ENCODE measurements at places on chromosomes 11 and 22.

DNA sequence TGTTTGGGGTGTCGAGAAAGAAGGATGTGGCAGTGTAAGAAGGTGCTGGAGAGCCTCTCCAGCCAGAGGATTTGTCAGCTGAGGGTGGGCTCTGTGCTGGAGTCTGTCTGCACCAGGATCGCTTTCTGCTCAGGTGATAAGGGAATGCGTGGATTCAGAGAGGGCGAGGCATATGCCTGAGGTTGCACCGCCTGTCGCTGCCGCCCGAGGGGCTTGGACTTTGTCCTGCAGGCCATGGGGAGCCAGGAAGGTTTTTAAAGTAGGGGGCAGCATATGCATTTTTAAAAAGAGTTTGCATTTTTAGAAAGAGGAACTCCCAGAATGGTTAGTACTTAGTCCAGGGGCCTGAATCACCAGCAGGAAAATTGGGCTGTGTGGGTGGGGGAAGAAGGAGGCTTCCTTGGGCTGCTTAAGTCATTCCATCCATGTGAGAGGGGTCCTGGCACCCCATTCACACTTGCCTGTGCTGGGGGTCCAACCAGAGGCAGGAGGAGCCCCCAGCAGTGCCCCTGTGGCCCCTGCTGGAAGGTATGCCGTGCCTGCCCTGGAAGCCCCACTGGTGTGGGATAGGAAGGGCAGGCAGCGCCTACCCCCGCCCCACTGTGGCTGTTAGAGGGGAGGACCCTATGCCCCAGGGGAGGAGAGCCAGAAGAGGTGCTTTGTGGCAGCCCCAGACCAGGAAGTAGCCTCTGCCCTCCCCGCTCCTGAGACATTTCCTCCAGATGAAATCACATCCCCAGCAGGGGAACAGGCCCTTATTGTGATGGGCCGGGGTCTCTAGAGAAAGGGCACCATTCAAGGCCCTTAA, 35.8 kb upstream of the MYRF start:
- DNase-seq: no peak

GRCh38 chr22:39223091-39223710, 21.6 kb downstream of the PDGFB start:
- no peak for DNase-seq

DNA sequence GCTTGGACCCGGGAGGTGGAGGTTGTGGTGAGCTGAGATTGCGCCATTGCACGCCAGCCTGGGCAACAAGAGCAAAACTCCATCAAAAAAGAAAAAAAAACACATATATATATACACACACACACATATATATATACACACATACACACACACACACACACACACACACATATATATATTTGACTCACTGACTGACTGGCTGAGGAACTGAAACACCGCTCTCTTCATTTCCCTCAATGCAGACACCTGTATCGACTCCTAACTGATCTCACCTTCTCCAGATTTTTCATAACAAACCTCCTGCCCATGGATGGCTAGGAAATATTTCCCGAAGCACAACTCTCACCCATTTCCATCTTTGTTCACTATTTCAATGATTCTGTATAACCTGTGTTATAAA, 140.7 kb upstream of the ANO3 start:
- no peak for DNase-seq

GRCh38 chr22:33806191-33806590, 114.1 kb downstream of the LARGE1 start:
- no peak for DNase-seq

- DNase-seq: peak; percentile 79
Observed at GRCh38 chr11:102279641-102280170, 37.6 kb upstream of the BIRC3 start.

DNA sequence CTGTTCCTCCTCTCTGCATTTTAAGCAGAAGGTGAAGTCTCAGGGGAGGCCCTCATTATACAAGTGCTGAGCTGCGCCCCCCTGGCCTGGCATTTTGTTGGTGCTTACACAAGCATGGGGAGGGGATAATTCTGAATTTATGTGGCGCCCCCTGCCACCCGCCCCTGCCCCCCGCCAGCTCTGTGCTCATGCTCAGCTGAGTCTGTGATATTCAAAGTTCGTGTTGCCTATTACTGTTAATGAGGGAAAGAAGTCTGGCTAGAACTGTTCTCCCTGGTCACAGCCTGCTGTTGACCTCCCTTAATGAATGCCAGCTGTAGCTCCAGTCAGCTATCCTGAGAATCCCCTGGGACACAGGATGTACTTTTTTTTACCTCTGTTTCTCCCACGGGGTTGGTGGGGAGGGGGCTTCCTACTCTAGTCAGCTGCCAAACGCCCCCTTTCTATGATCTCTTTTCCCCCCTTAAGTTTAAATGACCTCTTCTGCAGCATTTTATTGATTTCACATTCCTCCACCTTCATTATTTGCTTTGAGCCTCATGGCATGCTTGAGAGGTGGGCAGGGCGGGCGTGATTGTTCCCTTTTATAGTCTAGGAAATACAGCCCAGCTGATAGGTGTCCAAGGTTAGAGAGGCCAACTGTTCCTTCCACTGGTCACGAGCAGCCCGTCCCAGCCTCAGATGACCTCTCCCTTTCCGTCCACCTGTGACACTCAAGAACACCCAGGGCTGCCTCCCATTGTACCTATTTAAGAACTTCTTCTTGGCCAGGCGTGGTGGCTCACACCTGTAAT, 12.2 kb downstream of the USP2 start:
- no peak for DNase-seq

GRCh38 chr22:31730344-31730711, 19.6 kb downstream of the PRR14L start:
- DNase-seq: no peak

- DNase-seq: no peak
Observed at GRCh38 chr11:13115380-13115675, 106.2 kb downstream of the RASSF10 start.

- peak; percentile 19 for DNase-seq
Observed at GRCh38 chr11:13358596-13359270, 81.1 kb downstream of the BMAL1 start.

DNA sequence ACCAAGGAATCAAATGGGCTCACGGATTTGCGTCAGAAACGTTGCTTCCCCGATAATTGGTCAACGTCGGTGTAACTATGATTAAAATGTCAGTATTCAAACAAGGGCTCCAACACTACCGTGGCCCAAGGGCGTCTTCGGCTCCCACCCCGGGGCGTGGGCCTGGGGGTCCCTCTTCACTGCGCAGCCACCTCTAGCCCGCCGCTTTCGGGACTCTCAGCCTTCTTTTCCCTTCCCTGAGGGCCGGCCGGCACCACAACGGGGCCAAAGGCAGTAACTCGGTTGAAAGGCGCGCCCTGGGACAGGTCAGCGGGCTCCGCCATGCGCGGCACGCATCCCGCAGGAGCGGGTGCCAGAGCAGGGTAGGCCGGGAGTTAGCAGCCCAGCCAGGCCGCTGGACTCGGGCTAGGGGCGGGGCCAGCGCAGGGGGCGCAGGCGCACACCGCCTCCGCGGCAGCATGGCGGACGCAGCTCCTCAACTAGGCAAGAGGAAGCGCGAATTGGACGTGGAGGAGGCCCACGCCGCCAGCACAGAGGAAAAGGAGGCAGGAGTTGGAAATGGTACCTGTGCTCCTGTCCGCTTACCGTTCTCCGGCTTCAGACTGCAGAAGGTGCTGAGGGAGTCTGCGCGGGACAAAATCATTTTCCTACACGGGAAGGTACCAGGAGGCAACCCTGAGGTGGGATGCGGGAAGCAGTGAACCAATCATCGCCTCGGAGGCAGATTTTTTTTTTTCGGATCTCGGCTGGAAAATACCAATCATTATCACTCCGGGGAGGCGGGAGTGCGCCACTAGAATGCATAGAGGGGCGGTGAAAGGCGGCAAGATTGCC, at the start of gene DCPS:
Gene DCPS, plus strand, starts transcription at position 438 of the 834 bp plus-strand sequence. Its CDS starts 21 bp downstream, at position 459.
- peak; percentile 92 for DNase-seq

- DNase-seq: no peak
Observed at GRCh38 chr11:107457205-107457557, 444 bp downstream of the CWF19L2 start.

DNA sequence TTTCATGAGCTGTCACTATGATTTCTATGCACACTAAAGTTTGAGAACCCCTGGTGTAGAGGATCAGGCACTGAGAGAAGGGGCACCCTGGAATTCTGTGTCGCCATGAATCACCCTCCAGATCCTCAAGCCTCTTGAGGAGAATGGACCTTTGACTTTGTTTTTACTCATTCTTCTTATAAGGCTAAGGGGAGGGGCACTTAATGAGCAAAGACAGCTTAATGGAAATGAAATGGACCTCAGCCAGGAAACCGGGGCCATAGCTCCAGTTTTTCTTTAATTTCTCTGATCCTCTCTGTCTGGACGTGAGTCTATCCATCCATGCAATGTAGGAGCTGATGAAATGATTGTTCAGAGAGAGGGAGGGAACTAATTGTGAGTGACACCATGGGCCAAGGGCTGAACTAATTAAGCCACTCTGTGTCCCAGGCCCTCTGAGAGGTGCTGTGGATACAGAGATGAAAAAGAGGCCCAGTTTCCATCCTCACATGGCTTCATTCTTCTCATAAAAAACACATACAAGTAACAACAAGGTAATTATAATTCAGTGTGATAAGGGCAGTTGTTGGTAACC, 32.8 kb downstream of the OR2AT4 start:
- DNase-seq: no peak

DNA sequence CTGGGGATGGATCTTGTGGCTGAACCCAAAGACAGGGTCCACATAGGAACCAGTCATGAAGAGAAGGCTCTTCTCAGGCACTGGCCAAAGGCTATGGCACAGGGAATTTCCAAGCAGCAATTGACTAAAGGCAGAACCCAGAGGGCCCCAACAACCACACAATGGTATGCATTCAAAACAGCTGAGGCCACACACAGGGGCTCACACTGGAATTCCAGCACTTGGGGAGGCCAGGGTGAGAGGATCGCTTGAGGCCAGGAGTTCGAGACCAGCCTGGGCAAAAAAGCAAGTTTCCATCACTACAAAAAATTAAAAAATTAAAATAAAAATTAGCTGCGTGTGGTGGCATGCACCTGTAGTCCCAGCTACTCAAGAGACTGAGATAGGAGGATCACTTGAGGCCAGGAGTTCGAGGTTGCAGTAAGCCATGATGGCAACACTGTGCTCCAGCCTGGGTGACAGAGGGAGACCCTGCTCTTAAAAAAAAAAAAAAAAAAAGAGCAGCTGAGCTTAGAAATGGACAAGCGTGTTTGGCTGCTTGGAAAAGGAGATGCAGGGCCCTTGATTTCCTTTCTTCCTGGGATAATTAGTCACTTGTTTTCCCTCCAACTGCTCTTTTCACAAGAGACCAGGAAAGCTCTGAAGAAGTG, 44.6 kb downstream of the MYH9 start:
- DNase-seq: no peak

GRCh38 chr11:22454461-22455090, 116.4 kb downstream of the SLC17A6 start:
- no peak for DNase-seq

DNA sequence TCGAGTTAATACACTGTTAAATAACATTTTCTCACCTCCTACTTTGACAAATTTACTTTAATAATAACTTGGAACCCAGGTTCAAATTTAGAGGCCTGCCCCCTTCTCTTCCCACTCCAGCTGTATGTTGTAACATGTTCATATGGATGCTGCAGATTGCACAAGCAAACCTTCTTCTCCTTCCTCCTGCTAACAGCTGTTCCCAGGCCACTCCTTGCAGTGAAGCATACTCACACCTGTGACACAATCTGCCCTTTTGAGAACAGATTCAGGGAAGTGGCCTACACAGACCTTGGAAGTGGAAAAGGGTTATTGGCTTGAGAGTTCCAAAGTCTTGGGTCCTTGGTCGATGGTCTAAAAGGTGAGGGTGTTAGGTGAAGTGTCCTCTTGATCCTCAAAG, 131.9 kb downstream of the TEAD1 start:
- DNase-seq: no peak

DNA sequence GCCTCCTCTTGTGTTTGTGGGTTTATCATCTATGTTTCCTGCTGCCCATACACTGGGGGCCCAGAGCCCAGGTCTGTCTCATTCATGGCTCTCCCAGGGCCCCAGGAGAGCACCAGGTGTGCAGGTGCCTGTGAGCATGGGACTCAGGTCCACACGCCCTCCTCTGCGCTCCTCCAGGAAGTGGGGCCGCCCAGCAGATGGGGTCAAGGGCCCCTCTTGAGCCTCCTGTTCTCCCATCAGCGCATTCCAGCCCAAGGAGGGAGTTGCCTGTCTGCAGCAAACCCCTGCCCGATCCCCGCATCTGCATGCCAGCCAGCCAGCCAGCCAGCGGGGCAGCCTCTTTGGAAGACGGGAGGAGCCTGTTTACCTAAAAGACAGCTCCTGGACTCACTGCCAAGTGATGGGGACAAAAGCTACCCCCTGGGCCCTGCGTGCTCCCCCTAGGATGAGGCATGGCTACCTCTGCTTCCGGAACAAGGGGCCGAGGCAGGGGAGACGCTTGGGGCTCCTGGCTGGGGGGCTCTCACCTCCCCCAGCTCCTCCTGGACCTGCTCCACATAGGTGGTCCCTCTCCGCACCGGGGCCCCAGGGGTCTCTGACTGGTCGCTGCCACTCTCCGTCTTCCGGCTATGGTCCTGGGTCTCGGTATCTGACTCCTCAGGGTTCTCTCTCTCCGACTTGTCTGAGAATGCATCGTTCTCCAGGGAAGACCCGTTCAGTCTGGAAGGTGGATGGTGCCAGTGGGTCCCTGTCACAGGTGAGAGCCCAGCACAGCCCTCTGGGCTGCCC, 49.7 kb upstream of the CARS1 start:
- no peak for DNase-seq

GRCh38 chr11:7490054-7490453, 4.7 kb downstream of the OLFML1 start:
- peak; percentile 40 for DNase-seq

GRCh38 chr11:11582011-11582701, 39.6 kb downstream of the GALNT18 start:
- no peak for DNase-seq

DNA sequence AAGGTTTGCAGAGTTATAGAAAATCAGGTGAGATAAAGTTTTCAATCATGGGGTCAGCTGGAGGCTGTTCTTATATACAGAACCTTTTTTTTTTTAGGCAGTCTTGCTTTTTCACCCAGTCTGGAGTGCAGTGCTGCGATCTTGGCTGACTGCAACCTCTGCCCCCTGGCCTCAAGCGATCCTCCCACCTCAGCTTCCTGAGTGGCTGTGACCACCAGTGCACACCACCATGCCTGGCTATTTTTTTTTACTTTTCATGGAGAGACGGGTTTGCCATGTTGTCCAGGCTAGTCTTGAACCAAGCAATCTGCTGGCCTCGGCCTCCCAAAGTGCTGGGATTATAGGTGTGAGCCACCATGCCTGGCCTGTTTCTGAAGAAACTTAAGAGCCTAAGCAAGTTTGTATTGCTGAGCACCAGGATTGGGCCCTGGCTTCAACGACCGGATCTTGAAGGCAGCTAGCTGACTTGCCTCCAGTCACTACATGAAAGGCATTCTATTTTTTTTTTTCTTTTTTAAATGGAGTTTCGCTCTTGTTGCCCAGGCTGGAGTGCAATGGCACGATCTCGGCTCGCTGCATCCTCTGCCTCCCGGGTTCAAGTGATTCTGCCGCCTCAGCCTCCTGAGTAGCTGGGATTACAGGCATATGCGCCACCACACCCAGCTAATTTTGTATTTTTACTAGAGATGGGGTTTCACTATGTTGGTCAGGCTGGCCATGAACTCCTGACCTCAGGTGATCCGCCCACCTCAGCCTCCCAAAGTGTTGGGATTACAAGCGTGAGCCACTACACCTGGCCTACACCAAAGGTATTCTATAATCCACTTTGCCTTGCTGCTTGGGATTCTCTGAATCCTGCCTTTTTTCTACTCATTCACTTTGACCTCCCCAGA, 7.6 kb downstream of the XBP1 start:
- DNase-seq: no peak

GRCh38 chr11:111206472-111206871, 39.1 kb upstream of the POU2AF2 start:
- peak; percentile 78 for DNase-seq

Measured in iris pigment epithelial cell (primary cell).